Lung microvascular endothelial cell (primary cell): ENCODE measurements at places on chromosomes 5 and 9. TPM values are rescaled to one million over a fixed set of nuclear protein-coding genes. Genes with fewer than 3 reads are reported as not detected.

HTR4 gene
- not detected in 2 replicates for total RNA-seq

SLC27A6 gene
- total RNA-seq: under 0.01 TPM in 1 of 2 replicates, not detected in the other

SVEP1 gene
- under 0.01 TPM in 2 replicates for total RNA-seq

SAPCD2 gene
- total RNA-seq: 1.4 and 5.9 TPM in 2 replicates

FGD3 gene
- total RNA-seq: not detected in 2 replicates

FPGS gene
- 39.7 and 51.0 TPM in 2 replicates for total RNA-seq

DMRT1 gene
- total RNA-seq: not detected in 2 replicates

PLAC8L1 gene
- total RNA-seq: 0.20 TPM in 1 of 2 replicates, not detected in the other

RAB3C gene
- total RNA-seq: under 0.01 and 0.22 TPM in 2 replicates

GRPEL2 gene
- total RNA-seq: 39.7 and 128 TPM in 2 replicates

FIBCD1 gene
- total RNA-seq: not detected in 2 replicates

TXNDC8 gene
- not detected in 2 replicates for total RNA-seq

CKS2 gene
- 60.3 and 94.8 TPM in 2 replicates for total RNA-seq

SOX30 gene
- total RNA-seq: not detected in 2 replicates

RELL2 gene
- 5.6 and 6.1 TPM in 2 replicates for total RNA-seq

JAKMIP2 gene
- not detected in 2 replicates for total RNA-seq
